ENCODE measurements at places on chromosomes 4 and X. TPM values are rescaled to one million over a fixed set of nuclear protein-coding genes. Genes with fewer than 3 reads are reported as not detected.

GRCh38 chr4:70948665-70949260, 44.7 kb upstream of the DCK start:
- peaks cover 39% of the 10 kb centered on the region for H3K4me1 ChIP-seq
- no peak overlapping the region for H3K4me3 ChIP-seq
- no peaks in the 10 kb centered on the region for H3K27me3 ChIP-seq
- no peaks in the 10 kb centered on the region for H3K36me3 ChIP-seq
- DNase-seq, result no peak

DNA sequence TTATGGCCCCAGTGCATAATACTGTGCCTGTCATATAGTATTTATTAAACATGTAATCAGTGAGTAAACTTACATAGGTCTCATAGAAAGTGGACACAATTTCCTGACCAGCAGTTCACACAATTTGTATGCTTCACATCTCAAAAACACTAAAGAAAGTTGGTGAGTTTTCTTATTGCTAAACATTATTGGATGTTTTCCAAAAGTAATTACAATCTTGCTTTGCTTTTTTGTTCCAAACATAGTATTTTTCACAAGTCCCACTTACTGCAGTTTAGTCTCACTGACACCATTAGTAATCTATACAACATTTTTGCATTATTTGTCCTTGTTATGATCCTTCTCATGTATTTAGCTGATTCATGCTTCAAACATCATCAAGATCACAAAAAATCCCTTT, 132.5 kb downstream of the TBCK start:
- no peak overlapping the region for H3K27ac ChIP-seq
- H3K4me3 ChIP-seq, result no peak overlapping the region
- no peaks in the 10 kb centered on the region for H3K4me1 ChIP-seq
- DNase-seq, result no peak
- H3K27me3 ChIP-seq, result no peaks in the 10 kb centered on the region
- H3K36me3 ChIP-seq, result peaks cover 4% of the 10 kb centered on the region

DNA sequence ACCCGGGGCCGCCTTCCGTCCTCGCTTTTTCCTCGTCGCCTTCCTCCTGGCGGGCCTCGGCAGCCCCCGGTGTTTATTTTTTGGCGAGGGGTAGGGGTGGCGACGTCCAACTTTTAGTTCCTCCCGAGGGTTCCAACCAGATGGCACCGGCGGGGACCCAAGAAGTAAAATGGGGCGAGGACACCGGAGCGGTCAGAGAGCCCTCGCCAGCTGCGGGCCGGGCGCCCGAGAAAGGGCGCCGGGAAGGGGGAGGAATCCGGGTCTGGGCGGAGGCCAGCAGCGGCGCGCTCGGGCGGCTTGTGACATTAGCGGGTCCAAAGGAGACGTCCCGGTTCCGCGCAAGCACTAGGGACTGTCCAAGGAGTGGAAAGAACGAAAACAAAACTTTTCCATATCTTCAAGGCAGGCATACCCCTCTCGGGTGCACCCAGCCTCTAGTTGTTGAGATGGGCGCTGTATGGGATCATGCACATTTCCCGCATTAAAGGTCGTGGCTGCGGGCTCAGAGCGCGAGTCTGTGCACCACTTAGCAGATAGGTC, 691 bp upstream of the USP46 start:
- H3K4me3 ChIP-seq, result peak overlapping the region; percentile 75
- peaks cover 23% of the 10 kb centered on the region for H3K4me1 ChIP-seq
- H3K36me3 ChIP-seq, result no peaks in the 10 kb centered on the region
- H3K27ac ChIP-seq, result peak overlapping the region; percentile 95

DNA sequence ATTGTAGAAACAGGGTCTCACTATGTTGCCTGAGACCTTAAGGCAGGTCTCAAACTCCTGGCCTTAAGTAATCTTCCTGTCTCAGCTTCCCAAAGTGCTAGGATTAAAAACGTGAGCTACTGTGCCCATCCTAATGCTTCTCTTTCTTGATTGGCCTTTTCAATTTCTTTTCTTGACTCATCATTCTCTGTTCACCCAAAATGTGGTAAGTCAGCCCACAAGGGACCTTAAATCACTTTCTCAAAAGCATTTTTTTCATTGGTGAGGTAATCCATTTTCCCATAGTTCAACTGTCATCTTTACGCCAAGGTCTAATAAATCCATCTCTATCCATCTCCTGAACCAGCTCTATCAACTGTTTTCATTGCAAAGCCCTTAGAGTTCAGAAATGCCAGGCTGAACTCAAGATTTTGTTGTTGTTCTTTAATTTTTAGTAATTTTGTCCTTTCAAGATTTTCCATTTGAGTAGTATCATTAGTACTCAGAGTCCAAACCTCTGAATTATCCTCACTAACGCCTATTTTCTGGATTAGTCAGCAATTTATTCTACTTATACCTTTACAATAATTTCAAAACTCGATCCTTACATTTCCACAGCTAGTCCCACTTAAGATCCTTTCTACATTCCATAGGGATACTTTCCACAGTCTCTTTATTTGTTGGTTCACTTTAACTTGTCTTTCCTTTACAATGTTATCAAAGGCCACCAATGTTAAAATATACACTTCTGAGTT, 528.6 kb downstream of the IL15 start:
- no peaks in the 10 kb centered on the region for H3K4me1 ChIP-seq
- no peaks in the 10 kb centered on the region for H3K27me3 ChIP-seq
- H3K36me3 ChIP-seq, result no peaks in the 10 kb centered on the region
- DNase-seq, result no peak
- H3K4me3 ChIP-seq, result no peak overlapping the region

- H3K27ac ChIP-seq, result no peak overlapping the region
- no peaks in the 10 kb centered on the region for H3K4me1 ChIP-seq
- no peak for DNase-seq
Observed at GRCh38 chrX:1525583-1526355, 11.2 kb downstream of the P2RY8 start.

- no peak for DNase-seq
- no peak overlapping the region for H3K4me3 ChIP-seq
- H3K27ac ChIP-seq, result no peak overlapping the region
- H3K4me1 ChIP-seq, result no peaks in the 10 kb centered on the region
- H3K36me3 ChIP-seq, result no peaks in the 10 kb centered on the region
Observed at GRCh38 chr4:31114816-31115215, 394.6 kb downstream of the PCDH7 start.

DNA sequence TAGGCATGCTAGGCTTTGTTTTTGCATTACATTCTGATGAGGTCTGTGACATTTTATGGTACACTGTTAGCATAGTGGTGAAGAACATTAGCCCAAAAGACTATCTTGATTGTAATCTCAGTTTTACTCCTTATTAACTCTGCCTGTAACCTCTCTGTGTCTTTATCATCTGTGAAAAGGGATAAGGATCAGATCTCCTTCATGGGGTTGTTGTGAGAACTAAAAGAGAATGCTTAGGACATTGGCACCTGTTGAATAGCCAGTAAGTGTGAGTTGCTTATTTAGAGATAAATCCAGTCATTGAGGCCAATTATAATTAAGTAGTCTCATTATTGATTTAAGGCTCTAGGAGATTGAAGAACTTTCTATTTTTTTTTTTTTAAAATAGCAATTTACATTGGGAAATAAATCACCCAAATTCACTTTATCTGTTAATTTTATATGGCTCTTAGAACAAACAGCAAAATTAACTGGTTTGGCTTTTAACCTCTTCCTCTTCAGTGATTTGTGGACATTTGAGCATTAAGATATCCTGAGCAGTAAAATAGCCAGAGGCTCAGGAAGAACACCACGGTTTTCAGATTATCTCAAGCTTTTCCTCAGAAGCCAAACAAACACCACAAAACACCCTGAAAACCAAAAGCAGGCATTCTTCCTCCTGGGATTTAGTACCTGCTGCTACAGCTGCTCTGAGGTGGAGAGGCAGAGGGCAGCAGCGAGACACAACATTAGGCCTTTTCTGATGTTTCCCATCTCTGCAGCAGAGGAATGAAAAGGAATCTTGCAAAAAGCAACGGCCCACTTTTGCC, 192.9 kb downstream of the ARHGAP10 start:
- H3K36me3 ChIP-seq, result peaks cover 9% of the 10 kb centered on the region
- H3K27me3 ChIP-seq, result no peaks in the 10 kb centered on the region
- H3K4me3 ChIP-seq, result no peak overlapping the region
- no peak for DNase-seq
- H3K4me1 ChIP-seq, result no peaks in the 10 kb centered on the region

GRCh38 chr4:55794053-55794452, 25.5 kb upstream of the EXOC1L start:
- no peak for DNase-seq
- peaks cover 22% of the 10 kb centered on the region for H3K27me3 ChIP-seq
- no peak overlapping the region for H3K4me3 ChIP-seq
- H3K27ac ChIP-seq, result no peak overlapping the region
- H3K36me3 ChIP-seq, result no peaks in the 10 kb centered on the region
- peaks cover 7% of the 10 kb centered on the region for H3K4me1 ChIP-seq

GRCh38 chr4:71553605-71554004, 214.8 kb downstream of the SLC4A4 start:
- no peaks in the 10 kb centered on the region for H3K36me3 ChIP-seq
- no peak for DNase-seq
- H3K27me3 ChIP-seq, result no peaks in the 10 kb centered on the region

GRCh38 chr4:10120943-10121567, 4.5 kb upstream of the WDR1 start:
- H3K27me3 ChIP-seq, result no peaks in the 10 kb centered on the region
- H3K27ac ChIP-seq, result peak overlapping the region; percentile 3
- DNase-seq, result peak; percentile 60
- H3K4me1 ChIP-seq, result peaks cover 31% of the 10 kb centered on the region
- H3K36me3 ChIP-seq, result no peaks in the 10 kb centered on the region
- H3K4me3 ChIP-seq, result no peak overlapping the region

DNA sequence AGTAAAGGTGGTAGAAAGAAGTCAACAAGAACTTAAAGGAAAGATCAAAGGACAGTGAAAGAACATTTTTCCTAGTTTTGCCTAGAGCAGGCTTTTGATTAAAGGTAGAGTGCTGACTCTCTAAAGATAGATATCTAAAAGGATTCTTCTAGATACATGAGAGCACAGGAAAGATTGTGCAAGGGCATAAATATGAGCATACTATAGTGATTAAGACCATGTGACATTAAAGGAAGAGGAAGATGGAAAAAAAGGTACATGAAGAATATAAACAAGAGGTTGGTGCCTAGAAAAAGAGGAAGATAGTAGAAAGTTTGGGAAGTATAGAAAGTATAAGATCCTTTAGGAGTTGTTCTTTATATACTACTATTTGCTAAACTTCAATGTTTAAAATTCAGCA, 26.1 kb upstream of the TET2 start:
- no peaks in the 10 kb centered on the region for H3K36me3 ChIP-seq
- no peaks in the 10 kb centered on the region for H3K27me3 ChIP-seq
- no peaks in the 10 kb centered on the region for H3K4me1 ChIP-seq
- no peak for DNase-seq
- no peak overlapping the region for H3K27ac ChIP-seq

DNA sequence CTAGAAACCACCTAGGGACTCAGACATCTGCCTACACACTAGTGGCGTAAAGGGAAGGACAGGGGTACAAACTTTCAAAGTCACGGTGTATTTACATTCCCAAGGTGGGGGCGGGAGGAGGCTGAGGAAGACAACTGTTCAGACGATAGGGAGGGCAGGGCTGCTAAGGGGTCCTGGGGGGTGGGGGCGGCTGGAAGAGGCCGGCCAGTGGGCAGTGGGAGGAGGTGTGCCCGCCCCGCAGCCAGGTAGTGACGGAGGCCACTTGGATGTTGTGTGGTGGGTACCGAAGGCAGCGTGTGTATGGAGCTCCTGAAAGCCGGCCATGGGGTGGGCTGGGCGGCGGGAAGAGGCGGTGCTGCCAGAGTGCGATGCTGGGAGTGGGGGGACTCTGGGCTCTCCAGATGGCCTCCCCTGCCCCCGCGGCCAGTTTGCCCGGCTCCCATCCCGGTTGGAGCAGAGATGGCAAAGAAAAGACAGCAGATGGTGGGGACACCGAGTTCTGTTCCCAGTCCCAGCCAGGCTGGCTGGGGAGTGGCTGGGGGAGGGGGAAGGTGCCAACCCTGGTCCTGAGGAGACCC, 24.2 kb downstream of the L1CAM start:
- no peaks in the 10 kb centered on the region for H3K27me3 ChIP-seq
- no peak for DNase-seq
- H3K4me3 ChIP-seq, result no peak overlapping the region
- H3K4me1 ChIP-seq, result no peaks in the 10 kb centered on the region

DNA sequence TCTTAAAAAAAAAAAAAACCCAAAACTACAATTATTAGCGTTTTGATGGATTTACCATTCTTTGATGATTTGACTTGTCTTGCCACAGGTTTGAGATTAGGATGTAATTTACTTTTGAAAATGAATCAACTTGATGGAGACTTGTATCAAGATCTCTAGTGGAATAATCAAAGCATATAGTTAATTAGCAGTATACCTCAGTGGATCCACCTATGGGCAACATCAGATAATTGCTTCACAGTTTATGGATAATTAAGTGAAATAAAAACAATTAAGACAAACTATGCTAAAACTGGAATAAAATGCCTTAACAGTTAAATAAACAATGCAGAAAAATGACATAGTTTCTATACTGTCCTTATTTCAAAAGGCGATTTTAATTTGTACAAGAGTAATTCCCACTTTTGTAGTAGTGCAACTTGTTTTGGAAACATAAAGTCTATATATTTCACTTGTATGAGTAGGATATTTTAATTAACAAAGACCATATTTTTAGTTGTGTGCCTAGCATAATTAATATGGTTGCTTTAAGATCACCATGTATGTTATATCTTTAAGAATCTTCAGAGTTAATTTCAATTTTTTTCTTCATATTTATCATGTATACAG, 4.2 kb downstream of the CPEB2 start:
- peak overlapping the region; percentile 73 for H3K4me3 ChIP-seq
- H3K36me3 ChIP-seq, result peaks cover 31% of the 10 kb centered on the region
- H3K27ac ChIP-seq, result no peak overlapping the region
- no peaks in the 10 kb centered on the region for H3K27me3 ChIP-seq
- DNase-seq, result no peak

DNA sequence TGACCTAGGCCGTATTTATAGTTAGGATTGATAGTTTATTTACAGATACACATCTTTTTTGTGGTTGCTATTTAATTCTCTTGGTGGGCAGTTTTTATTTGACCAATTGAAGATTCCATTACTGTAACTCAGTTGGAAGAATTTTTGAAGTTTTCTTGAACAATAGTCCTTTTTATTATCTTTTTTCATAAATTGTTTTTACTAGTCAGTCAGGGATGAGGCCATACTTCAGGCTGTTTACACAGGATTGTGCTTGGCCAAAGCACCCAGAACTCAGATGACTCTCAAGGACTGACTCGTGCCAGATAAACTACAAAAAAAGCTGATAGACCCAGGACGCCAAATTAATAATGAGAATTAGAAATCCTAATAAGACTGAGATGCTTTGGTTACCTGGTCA, 7.0 kb downstream of the HERC3 start:
- H3K27ac ChIP-seq, result peak overlapping the region; percentile 33
- peaks cover 33% of the 10 kb centered on the region for H3K36me3 ChIP-seq
- peaks cover 37% of the 10 kb centered on the region for H3K4me1 ChIP-seq
- H3K27me3 ChIP-seq, result no peaks in the 10 kb centered on the region

GRCh38 chrX:44974451-44974850, 101.5 kb downstream of the KDM6A start:
- no peak overlapping the region for H3K27ac ChIP-seq
- no peak overlapping the region for H3K4me3 ChIP-seq
- H3K36me3 ChIP-seq, result no peaks in the 10 kb centered on the region
- no peak for DNase-seq
- no peaks in the 10 kb centered on the region for H3K4me1 ChIP-seq

RBM47 gene
- total RNA-seq, result 108 TPM

C4orf50 gene
- total RNA-seq, result 0.09 TPM

ZIC3 gene
- not detected for total RNA-seq

STIM2 gene
- 43.9 TPM for total RNA-seq

LNX1 gene
- total RNA-seq, result 5.4 TPM

ATP8A1 gene
- total RNA-seq, result 84.7 TPM

GCNA gene
- total RNA-seq, result 2.1 TPM

SOWAHD gene
- 9.6 TPM for total RNA-seq

BTK gene
- total RNA-seq, result 62.8 TPM

MUC7 gene
- not detected for total RNA-seq

TRO gene
- 2.7 TPM for total RNA-seq

Data from lower lobe of right lung (tissue), 2 donors.